ENCODE measurements at places on chromosomes 2 and 18.

- no peak for DNase-seq
These were observed 137.6 kb downstream of the COPS8 start for GRCh38 chr2:237223201-237223861.

- peak; percentile 47 for DNase-seq
These were observed 130.3 kb upstream of the CXCR4 start for GRCh38 chr2:136248242-136248641.

DNA sequence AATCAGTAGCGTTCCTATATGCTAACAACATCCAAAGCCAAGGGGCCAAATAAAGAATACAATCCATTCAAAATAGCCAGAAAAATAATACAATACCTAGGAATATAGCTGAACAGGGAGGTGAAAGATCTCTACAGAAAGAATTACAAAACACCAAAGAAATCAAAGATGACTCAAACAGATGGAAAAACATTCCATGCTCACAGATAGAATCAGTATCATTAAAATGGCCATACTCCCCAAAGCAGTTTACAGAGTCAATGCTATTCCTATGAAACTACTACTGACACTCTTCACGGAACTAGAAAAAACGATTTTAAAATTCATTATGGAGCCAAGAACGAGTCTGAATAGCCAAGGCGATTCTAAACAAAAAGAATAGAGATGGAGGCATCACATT, 57.4 kb downstream of the CCBE1 start:
- no peak for DNase-seq

- DNase-seq = no peak
These were observed 118.1 kb upstream of the EPAS1 start for GRCh38 chr2:46179037-46179621.

DNA sequence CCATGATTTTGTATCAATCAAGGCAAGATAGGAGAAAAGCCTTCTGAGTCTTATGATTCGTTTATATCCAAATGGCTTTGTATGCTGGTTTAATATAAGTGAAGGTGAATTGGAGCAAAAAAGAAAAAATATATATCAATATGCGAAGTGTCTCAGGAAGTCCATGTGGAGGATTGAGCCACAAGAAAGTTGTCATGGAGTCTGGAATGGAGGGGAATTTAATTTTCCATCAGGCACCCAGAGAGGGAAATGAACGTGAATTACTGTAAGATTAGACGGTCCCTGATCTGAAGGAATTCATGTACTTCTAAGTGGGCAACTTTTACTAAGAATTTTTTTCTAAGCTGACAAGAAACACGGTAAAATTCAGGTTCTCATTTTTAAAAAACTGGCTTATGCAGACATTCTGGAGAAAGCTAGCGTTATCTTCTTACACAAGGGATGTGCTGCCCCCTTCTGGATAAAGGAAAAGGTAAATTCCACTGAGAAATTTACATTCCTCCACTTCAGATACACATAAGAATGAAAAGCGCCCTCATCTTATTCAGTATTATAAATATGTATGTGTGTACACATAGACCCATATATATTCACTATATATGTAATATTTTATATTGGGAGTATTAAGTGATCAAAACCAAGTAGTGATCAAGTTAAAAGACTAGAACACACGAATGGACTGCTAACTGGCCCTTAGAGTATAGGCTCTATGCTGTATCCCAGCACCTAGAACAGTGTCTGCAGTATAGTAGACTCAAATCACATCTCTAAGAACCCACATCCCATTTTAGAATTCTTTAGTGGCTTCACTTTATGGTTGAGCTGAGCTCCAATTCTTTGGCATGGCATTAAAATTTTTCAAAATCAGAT, 289.0 kb upstream of the TFPI start:
- peak; percentile 21 for DNase-seq

DNA sequence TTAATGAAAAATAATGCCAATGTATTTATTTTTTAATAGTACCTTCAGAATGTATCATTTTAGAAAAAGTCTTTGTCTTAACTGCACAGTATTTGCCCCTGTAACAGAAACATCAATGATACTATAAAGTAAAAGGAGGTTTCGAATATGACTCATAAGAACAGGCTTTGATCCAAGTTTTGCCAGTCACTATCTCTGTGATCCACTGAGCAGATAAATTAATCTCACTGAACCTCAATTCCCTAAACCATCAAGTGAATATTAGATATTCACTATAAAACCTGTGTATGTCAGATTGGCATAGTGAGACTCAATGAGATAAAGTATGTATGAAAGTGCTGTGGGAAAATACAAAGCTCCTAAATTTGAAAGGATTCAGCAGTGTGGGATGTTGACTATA, 292.1 kb downstream of the EXOC6B start:
- DNase-seq = no peak

- DNase-seq = no peak
These were observed 119.6 kb upstream of the ARL5A start for GRCh38 chr2:151947813-151948165.

DNA sequence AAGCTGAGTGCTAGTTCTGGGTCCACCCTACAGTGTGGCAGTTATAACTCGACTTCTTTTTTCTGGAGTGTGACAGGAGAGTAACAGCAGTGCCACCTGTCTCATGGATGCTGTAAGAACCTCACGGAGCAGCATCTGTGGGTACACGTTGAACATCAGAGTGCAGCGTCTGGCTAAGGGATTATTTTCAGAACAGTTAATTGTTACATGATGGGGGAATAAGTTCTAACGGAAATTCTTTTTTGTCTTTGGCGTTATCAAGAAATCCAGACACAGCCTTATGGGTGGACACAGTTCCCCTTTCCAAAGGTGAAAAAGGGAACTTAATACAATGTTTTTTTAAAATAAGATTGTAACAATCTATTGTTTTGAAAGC, 28.3 kb upstream of the TOGARAM2 start:
- DNase-seq = no peak

- DNase-seq = no peak
These were observed 8.9 kb upstream of the KLF11 start for GRCh38 chr2:10034333-10035052.

DNA sequence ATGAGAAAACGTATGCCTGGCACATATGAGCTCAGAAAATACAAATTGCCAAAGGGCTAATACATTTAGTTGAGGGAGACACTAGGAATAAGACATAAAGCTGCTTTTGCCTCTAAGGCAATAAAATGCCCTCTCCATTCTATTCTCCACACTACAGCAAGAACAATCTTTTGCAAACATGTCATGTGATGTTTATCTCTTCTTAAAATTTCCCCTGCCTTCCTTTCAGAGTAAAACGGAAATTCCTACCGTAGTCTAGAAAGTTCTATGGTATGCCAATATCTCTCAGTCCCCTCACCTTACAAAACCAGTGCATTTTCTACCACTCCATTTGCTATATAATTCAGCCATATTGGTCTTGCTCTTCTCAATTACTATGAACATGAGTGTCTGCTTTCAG, 33.1 kb downstream of the C18orf54 start:
- DNase-seq = no peak

DNA sequence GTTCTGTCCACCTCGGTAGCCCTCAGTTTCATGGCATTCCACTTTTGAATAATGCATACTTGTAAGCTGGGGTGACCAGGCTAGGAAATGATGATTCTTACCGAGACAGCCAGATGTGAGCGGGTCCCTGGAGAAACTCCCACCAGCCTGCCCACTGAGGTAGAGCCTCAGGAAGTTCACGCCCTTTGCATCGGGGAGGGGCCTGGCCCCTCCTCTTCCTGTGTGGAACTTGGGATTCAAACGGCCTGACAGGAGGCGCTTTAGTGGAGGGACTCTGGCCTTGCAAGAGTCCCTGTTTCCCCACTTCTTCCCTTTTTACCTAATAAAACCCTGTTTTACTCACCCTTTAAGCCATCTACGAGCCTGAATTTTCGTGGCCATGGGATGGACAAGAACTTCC, 44.6 kb downstream of the MRO start:
- DNase-seq = no peak

GRCh38 chr2:160667811-160668210, 174.2 kb upstream of the RBMS1 start:
- DNase-seq = no peak

DNA sequence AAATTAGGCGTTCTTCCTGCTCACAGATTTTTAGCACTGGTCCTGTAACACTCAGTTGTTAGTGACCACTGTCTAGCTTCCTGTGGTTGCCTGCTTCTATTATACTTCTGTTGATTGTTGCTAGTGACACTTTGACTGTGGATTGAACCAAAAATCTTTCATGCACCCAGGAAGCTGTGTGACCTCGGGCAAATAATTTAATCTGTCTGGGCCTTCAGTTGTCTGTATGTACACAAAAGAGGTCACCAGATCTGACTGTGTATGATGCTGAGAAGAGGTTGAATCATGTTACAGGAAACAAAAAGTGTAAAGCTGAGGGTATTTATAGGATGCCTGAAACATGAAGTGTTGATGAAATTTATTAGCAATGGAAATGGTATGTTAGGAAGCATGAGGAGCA, 12.7 kb downstream of the ICOS start:
- DNase-seq = no peak

GRCh38 chr2:1546023-1546591, 132.8 kb downstream of the TPO start:
- DNase-seq = peak; percentile 35

DNA sequence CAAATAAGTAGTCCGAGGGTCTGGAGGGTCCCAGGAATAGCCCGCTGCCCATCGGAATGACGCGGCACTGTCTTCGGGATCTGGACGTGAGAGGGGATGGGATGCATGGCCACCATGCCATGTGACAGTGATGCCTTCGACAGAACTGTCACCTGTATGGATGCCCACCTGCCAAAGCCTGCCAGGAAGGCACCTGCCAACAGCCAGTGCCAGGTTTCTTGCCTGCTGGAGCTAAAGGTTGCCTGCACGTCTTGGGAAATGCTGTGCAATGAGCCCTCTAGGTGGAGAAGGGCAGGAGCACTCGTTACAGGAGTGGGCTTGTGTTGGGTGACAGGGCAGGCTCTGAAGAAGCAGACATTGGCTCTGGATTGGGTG, 20.5 kb downstream of the GPR35 start:
- DNase-seq = no peak

GRCh38 chr2:27869763-27870162, 20.4 kb downstream of the RBKS start:
- DNase-seq = no peak

GRCh38 chr18:79395761-79396404, at the start of gene NFATC1:
Gene NFATC1, plus strand, starts transcription at chr18:79395930. Its CDS starts 295 bp downstream, at chr18:79396225.
- peak; percentile 12 for DNase-seq

- no peak for DNase-seq
These were observed 332.9 kb downstream of the DSC3 start for GRCh38 chr18:30709595-30709994.

DNA sequence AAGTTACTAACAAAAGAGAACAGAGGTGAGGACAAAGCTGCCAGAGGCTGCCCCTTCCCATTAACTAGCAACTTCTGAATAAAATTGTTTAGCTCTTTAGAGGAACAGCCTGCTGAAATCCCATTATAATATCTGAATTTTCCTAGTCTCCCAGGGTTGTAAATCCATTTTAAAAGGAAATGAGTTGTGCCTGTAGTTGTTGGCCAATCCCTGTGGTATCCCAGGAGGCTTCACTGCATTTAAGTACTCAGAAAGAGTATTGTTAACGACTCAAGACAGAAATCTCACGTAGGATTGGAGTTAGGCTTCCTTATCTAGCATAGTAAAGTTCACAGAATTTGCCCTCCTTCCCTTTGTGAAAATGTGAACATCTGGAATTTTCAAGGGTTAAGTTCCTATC, 8.9 kb downstream of the LAPTM4A start:
- no peak for DNase-seq

- DNase-seq = no peak
These were observed 53.5 kb downstream of the MEP1B start for GRCh38 chr18:32243358-32243757.

Data from NCI-H1092 treated with DMSO at 0.1 percent for 48 hours (cell line).